CD8-positive, alpha-beta memory T cell (primary cell): ENCODE measurements at places on chromosomes 2 and 18.

DNA sequence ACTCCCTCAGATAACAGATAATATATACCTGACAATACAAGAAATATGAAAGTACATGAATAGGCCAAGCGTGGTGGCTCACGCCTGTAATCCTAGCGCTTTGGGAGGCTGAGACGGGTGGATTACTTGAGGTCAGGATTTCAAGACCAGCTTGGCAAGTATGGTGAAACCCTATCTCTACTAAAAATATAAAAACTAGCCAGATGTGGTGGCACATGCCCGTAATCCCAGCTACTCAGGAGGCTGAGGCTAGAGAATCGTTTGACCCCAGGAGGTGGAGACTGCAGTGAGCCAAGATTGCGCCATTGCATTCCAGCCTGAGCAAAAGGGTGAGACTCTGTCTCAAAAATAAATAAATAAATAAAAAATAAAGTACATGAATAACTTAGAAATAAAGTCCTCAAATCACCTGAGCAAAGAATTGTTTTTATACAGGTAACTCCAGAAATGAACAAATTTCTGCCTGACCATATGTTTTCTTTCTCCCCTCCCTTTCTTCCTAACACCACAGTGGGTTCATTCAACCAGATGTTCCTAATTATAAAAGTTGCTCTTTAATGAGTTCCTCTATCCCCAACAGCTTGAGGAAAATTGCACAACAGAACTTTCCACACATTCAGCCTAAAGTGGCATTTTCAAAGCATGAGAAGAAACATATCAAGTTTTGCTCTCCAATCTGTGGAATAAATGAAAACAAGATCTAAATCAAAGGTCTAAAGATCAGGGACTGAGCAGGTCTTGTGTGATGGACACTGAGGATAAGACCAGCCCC is 33.6 kb upstream of the AP1S3 start:
- H3K27me3 ChIP-seq, result no peaks in the 10 kb centered on the region
- H3K27ac ChIP-seq, result no peak overlapping the region
- no peaks in the 10 kb centered on the region for H3K36me3 ChIP-seq

DNA sequence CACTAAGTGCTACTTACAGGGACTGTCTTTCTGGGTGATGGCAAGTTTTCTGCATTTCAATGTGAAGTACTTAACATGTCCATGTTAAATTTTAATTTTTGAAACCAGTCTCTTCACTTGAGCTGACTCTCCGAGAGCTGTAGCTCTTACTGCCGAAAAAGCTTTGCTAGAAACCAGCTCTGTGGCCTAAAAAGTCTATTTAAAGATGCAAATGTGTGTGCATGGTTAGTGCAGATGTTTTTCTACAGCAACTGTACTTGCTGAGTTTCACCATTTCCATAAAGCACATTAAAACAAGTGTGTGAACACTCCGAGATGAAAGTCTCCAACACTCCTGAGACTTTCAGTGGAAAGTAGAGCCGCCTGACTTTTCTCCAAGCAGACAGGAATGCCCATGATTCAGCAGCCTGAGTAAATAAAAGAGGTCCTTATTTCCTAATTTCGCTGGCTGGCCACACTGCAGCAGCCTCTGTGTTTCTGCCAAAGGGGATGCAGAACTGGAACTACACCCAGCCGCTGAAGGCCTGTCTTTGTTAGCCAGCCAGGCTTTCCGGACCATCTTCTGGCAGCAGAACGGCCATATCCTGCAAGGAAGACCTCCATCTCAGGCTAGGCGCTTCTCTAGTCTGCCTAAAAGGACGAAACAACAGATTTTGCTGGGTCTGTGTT is 121.2 kb downstream of the ZNF521 start:
- no peaks in the 10 kb centered on the region for H3K27me3 ChIP-seq
- H3K36me3 ChIP-seq, result no peaks in the 10 kb centered on the region
- no peak overlapping the region for H3K4me3 ChIP-seq
- H3K27ac ChIP-seq, result no peak overlapping the region
- H3K4me1 ChIP-seq, result no peaks in the 10 kb centered on the region

DNA sequence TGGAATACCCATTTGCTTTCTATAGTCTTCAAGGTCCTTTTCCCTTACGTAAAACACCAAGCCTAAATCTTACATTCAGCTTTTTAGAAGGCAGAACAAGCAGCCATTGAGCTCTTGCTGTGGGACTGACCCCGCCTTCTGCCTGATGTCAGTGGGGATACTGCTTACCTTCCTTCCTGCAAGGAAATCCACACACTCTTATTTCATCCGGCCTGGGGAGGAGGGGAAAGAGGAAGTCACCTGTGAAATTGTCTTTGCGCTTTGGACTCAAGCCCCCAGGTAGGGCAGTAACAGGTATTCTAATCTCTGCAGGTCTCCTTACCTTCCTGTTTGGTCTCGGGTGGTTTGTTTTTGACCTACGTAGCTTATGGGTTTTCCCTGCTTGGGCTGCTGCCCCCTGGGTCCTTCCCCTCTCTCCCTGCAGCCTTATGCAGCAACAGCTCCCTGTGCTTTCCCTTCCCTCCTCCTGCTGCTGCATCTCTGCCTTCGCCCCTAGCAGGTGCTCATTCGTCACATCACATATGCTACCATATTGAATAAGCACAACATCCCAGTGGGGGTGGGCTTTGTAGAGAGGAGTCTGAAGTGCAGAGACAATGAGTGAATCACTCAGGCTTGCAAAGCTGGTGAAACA is 402.5 kb upstream of the TRIB2 start:
- H3K4me3 ChIP-seq, result no peak overlapping the region
- no peak for DNase-seq
- H3K36me3 ChIP-seq, result no peaks in the 10 kb centered on the region
- no peak overlapping the region for H3K27ac ChIP-seq
- no peaks in the 10 kb centered on the region for H3K27me3 ChIP-seq

DNA sequence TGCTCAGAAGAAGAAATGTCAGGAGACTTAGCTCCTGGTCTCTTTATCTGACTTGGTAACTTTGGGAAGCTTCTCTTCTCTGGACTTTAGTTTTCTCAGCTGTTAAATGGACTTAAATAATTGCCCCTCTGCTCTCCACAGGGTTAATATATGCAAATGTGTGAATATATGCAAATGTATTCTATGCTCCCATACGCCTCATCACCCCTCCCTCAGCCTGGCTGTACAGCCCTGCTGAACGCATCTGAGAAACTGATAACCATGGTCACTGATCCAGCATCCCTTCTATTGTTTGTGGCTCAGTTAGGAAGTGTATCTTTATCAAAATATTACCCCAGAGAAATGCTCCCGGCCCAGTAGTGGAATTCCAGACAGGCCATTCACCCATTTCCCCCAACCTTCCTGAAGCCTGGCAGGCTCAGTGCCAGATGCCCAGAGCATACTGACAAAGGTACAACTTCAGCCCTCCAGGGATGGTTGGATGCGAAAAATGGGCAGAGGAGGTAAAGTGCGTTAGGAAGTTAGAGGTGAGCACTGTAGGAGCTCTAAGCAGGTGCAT is 103.4 kb downstream of the DYSF start:
- H3K36me3 ChIP-seq, result no peaks in the 10 kb centered on the region
- H3K4me3 ChIP-seq, result no peak overlapping the region
- H3K27me3 ChIP-seq, result no peaks in the 10 kb centered on the region
- no peak overlapping the region for H3K27ac ChIP-seq

- H3K27ac ChIP-seq, result no peak overlapping the region
- DNase-seq, result no peak
- no peak overlapping the region for H3K4me3 ChIP-seq
- no peaks in the 10 kb centered on the region for H3K27me3 ChIP-seq
- no peaks in the 10 kb centered on the region for H3K36me3 ChIP-seq
Measured at GRCh38 chr2:20931346-20931745, 108.4 kb upstream of the LDAH start.

DNA sequence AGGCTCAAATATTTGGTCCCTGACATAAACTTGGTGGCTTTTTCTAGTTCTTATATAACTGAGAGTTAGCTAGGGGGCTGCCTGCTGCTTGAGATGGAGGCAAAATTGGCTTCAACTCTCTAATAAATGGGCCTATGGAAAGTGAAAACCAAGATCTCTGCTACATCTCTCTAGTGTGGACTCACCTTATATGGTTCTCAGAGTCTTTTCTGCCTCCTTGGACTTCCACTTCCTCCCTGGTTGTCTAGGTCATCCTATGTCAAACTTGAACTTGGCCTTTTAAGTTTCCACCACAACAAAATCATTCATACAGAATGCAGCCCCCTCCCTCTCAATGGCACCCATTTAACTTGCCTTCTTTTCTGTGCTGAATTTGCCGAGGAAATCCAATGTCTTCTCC is 23.9 kb upstream of the ARHGAP25 start:
- DNase-seq, result no peak
- no peak overlapping the region for H3K27ac ChIP-seq
- H3K27me3 ChIP-seq, result no peaks in the 10 kb centered on the region
- H3K4me1 ChIP-seq, result peaks cover 24% of the 10 kb centered on the region
- H3K4me3 ChIP-seq, result no peak overlapping the region
- no peaks in the 10 kb centered on the region for H3K36me3 ChIP-seq

DNA sequence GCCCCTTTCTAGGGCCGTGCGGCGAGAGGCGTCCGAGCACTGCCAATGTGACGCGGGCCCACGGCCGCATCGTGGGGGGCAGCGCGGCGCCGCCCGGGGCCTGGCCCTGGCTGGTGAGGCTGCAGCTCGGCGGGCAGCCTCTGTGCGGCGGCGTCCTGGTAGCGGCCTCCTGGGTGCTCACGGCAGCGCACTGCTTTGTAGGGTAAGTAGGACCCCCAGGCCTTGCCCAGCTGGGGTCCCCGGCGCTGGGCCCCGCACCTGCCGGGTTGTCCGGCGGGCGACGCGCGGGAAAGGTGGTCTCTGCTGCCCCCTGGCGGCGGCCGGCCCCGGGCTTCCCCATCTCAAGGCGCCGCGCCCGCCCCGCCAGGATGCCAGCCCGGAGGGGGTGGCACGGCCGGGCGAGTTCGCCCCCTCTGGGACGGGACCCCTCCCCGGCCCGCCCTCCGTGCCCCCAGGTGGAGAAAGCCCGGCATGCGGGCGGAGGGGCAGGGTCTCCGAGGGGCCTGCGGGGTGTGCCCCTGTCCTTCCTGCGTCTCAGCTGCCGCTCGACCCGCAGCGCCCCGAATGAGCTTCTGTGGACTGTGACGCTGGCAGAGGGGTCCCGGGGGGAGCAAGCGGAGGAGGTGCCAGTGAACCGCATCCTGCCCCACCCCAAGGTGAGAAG is 1.9 kb downstream of the PRSS56 start:
- H3K36me3 ChIP-seq, result no peaks in the 10 kb centered on the region
- no peak overlapping the region for H3K4me3 ChIP-seq
- peaks cover 22% of the 10 kb centered on the region for H3K27me3 ChIP-seq
- H3K27ac ChIP-seq, result no peak overlapping the region
- peak; percentile 67 for DNase-seq

GRCh38 chr2:96952016-96952750 is 34.2 kb downstream of the FAM178B start:
- H3K4me1 ChIP-seq, result peaks cover 21% of the 10 kb centered on the region
- H3K4me3 ChIP-seq, result no peak overlapping the region
- H3K27me3 ChIP-seq, result no peaks in the 10 kb centered on the region
- DNase-seq, result no peak
